ENCODE measurements at places on chromosomes 4 and X.

DNA sequence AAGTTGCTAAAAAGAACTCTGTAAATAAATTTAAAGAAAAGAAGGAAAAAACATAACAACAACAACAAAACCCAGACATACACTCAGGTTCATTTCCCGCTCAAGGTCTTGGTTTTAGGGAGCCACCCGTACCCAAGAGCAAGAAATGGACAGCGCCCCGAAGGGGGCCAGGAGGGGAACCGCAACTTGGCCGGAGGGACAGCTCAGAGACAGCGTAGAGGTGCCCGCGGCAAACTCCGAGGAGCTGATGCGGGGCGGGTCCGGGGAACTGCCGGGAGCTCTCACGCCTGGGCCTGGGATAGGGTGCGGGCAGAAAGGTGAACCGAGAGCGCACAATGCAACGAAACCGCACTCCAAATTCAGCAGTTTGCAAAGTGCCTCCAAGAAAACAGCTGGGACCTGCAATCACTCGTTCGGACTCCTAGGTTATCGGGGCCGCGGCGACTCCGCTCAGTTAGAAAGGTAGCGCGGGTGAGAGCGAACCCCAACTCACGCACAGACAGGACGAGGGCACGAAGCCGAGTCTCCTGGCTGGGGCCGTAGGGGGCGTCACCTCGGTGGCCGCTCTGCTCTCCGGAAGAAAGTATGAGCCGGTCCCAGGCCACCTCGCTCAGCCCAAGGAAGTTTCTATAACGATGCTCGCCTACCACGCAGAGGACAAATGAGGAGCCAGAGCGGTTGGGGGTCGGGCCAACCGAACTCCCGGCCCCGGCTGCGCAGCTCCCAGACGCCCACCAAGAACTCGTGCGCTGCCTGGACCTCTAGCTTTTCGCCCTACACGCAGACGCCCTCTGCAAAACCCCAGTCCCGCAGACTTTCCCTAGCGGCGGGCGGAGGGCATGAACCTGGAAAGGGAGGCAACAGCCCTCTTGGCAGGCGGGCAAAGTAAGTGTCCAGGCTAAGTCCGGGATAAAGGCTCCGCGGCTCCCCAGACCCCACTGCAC lies 1.4 kb downstream of the NDNF start:
- no peak for DNase-seq

- DNase-seq: no peak
Observed at GRCh38 chr4:93649828-93650227, 178.7 kb upstream of the ATOH1 start.

- no peak for DNase-seq
Observed at GRCh38 chrX:119093991-119094735, 21.4 kb downstream of the CT47C1 start.

GRCh38 chr4:40262077-40262528 lies 65.3 kb downstream of the RHOH start:
- no peak for DNase-seq

DNA sequence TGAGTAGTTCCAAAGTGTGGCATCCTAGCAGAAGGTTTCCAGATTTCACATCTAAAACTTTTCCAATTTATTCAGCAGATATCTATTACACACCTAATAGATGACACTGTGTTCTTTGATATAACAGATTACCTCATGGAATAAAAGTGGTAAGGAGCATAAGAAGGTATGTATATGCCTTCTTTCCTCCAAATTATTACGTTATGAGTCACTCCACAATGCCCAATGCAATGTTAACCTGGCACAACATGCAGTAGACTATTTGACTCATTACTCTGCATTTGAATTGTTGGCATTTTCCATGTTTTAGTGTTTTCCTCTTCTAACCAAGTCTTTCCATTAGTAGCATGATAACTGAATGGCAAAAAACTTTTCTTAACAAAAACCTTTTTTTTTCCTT lies 383.6 kb downstream of the ADGRL3 start:
- no peak for DNase-seq

GRCh38 chr4:18321956-18322530 lies 300.5 kb upstream of the LCORL start:
- DNase-seq: no peak

DNA sequence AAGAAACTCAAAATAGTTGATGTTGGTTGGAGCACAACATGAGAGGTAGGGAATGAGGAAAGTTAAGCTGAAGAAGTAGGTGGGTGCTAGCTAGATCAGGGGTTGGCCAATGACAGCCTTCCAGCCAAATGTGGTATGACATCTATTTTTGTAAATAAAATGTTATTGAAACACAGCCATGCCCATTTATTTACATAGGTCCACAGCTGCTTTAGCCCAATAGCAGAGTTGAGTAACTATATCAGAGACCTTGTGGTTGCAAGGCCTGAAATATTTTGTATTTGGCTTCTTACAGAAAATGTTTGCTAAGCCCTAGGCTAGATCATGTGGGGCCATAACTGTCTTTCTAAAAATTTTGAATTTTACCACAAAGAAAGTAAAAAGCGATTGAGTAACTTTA lies 234.9 kb upstream of the CTSO start:
- DNase-seq: no peak

GRCh38 chr4:187006189-187006618 lies 282.5 kb upstream of the FAT1 start:
- DNase-seq: no peak

- DNase-seq: no peak
Observed at GRCh38 chr4:37802068-37802666, 24.3 kb upstream of the PGM2 start.

- DNase-seq: no peak
Observed at GRCh38 chr4:106312997-106313522, 2.9 kb downstream of the TBCK start.
